Activated CD4-positive, alpha-beta T cell treated with anti-CD3 and anti-CD28 coated beads for 1 hour (primary cell): ENCODE measurements at places on chromosomes 12 and 14.

- DNase-seq, result no peak
These were observed 210.5 kb downstream of the LRRK2 start for GRCh38 chr12:40435251-40435650.

GRCh38 chr14:88802596-88802995 lies 9.8 kb upstream of the EML5 start:
- no peak for DNase-seq

DNA sequence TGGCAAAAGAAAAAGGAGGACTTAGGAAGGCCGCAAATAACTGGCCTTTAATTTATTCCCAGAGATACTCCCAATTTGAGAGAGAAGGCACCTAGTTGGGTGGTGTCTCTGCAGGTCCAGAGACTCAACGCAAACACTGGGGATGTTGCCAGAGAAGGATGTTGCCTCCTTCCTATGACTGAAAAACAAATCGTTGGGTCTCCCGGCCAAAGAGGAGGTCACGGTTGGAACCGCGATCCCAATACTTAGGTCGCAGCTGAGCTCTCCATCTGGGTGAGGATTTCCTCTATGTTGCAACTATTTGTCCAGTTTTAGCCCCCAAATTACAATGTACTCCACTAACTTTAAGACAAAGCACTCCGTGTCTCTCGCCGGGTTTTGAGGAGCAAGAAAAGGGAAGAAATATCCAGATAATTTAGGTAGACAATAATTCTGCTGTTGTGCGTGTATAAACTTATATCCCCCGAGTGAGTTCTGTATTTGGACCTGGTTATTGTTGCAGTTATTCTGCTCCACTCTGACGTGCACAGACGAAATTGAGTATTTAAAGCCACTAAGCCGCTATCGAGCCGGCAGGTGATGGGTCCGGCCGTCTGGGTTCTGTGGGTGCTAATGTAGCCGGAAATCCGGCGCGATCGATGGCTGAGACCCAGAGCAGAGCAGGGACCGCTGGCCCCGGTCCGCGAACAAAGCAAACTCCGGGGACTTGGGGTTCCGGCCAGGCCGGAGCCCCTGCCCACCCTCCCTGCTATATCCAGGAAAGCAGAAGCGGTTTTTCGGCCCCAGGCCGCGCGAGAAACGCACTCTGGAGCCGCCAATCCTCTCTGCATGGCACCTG lies 5.7 kb downstream of the HOXC12 start:
- DNase-seq, result no peak

DNA sequence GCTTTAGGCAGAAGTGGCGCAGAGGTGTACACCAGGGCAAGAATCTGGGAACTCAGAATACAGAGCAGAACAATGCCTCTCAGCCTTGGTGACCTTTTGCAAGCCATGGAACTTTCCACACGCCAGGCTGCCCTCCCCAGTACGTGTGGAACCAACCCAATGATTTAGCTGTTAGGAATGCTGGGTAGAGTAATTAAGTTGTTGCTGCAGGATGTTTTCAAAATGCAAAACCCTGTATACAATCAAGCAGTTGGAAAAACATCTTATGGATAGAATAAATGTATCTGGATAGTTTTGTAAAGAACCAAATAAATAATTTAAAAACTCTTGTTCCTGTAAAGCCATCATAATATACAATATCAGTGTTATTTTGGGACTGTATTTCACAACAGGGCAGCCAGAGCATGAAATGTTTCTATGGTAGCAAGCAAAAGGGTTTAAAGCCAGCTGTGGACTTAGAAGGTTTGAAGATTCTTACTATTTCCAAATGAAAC lies 19.4 kb downstream of the PPP1R36 start:
- DNase-seq, result no peak

DNA sequence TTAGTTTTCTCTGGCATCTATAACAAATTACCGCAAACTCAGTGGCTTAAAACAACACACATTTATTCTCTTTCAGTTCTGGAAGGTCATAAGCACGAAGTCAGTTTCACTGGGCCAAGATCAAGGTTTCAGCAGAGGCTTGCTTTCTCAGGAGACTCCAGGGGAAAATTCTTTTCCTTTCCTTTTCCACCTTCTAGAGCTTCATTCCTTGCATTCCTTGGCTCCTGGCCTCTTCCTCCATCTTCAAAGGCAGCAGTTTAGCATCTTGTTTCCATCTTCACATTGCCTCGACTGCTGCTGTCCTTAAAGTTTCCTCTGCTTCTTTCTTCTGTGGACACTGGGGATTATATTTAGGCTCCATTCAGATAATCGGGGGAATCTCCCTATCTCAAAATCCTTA lies 106.1 kb downstream of the PDE3A start:
- no peak for DNase-seq

GRCh38 chr14:93984987-93985410 lies 8.6 kb upstream of the ASB2 start:
- no peak for DNase-seq

DNA sequence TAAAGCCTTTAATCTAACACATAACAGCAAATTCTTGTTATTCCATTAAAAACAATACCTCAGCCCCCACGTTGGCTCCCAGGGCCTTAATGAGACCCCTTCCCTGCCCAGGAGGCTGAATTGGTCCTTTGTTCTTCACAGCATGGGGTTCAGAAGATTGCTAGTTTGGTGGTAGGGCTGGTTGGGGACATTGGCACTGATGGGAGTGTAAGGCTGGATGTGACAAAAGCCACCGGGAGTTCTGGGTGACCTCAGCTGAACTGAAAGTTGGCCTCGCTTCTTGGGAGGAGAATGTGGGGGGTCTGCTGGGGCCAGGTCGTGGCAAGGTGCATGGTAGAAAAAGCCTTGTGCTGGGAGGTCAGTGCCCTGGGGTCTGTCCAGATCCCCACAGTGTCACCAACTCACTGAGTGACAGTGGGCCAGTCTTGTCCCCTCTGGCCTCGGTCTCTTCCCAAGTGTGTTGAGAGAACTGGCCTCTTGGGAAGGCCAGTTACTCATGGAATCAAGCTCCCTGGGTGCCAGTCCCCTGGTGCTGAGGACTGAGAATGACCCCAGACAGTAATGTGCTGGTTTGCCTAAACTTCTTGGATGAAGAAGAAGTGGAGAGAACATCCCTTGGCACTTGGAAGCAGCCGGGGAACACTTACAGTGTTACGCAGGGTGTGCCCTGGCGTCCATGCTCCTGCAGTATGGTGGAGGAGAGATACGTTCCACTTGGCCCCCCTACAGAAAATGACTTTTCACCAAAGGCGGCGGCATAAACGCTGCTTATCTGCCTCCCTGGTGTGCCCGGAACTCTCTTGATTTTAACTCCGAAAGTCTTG lies 283.7 kb upstream of the RTL1 start:
- no peak for DNase-seq

DNA sequence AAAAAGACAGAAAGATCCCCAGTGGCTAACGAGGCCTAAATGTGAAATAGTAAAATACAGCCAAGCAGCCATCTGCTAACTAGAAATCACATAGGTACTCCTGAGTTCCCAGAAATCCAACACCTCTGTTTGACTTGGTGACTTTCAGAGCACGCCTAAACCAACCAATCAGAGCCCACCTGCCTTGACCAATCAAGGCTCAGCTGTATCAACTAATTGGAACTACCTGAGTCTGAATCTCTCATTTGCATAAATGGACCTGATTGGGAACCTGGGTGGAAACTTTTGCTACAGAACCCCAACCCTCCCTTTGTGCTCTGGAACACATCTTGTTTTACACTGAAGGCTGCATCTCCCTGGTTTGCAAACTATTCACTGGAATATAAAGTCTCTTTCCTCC lies 5.1 kb upstream of the TCL1B start:
- no peak for DNase-seq

- no peak for DNase-seq
These were observed 302.9 kb upstream of the SFSWAP start for GRCh38 chr12:131408036-131408365.

GRCh38 chr14:64220466-64220865 lies 73.7 kb downstream of the ESR2 start:
- no peak for DNase-seq

DNA sequence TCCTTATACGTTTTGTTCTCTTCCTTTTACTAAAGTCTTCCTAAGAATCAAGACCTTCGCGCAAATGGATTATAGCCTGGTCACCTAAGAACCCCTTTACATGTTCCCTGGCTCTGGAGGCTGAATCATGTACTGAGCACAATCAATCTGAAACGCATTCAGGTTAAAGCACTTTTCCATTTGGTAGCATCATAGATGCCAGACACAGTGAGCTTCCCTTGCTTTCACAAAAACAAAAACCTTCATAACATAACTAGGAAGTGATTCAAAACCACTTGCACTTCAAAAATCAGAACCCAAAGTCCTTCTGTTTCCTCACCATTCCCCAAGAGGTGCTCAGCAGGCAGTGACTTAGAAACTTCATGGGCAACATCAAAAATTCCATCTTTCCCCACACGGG lies 105.4 kb downstream of the CRACR2A start:
- no peak for DNase-seq
